Caki2 (cell line): ENCODE measurements at places on chromosomes 5 and 9. TPM values are rescaled to one million over a fixed set of nuclear protein-coding genes. Genes with fewer than 3 reads are reported as not detected.

SLC6A18 gene
- total RNA-seq = not detected in 2 replicates

SHISAL2B gene
- not detected in 2 replicates for total RNA-seq

SHC3 gene
- 0.09 and 1.0 TPM in 2 replicates for total RNA-seq

HSD17B3 gene
- total RNA-seq = 2.4 TPM in 1 of 2 replicates, not detected in the other

MRPS2 gene
- 30.9 and 50.6 TPM in 2 replicates for total RNA-seq

PTRH1 gene
- total RNA-seq = 15.6 and 58.3 TPM in 2 replicates

HCN1 gene
- not detected in 2 replicates for total RNA-seq

TRIM36 gene
- total RNA-seq = 0.46 and 1.0 TPM in 2 replicates

GCNT4 gene
- 0.41 and 1.3 TPM in 2 replicates for total RNA-seq

IQGAP2 gene
- total RNA-seq = 0.20 TPM in 1 of 2 replicates, not detected in the other

SPINK6 gene
- total RNA-seq = not detected in 2 replicates

CFAP77 gene
- total RNA-seq = not detected in 2 replicates

ESM1 gene
- not detected in 2 replicates for total RNA-seq

DNA sequence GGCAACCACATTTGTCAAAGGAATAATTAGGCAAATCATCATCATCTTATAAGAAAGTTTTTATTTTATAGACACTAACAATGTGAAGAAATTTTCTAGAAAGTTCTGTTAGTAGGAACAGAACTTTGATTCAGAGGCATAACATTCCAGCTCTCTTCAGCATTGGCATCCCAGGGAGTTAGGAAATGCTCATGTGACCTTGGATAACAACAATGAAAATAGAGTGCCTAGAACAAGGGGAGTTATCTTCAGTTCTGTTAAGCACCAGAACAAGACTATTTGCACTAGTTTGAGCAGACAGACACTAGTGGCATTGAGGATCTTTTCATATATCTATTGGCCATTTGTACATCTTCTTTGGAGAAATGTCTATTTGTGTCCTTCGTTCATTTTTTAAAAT, 7.0 kb upstream of the NMUR2 start:
- no peak for DNase-seq

GRCh38 chr5:175493726-175494125, 15.4 kb downstream of the SFXN1 start:
- DNase-seq = no peak

DNA sequence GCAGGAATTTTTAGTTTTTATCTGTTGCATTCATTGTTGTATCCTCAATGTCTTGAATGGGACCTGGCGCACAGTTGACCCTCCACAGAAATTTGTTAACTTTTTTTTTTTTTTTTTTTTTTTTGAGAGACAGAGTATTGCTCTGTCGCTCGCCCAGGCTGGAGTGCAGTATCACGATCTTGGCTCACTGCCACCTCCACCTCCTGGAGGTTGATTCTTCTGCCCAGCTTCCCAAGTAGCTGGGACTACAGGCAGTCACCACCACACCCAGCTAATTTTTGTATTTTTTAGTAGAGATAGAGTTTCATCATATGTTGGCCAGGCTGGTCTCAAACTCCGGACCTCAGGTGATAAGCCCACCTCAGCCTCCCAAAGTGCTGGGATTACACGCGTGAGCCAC, 205.9 kb downstream of the ROR2 start:
- DNase-seq = no peak

GRCh38 chr5:94039101-94039500, 297.7 kb upstream of the POU5F2 start:
- DNase-seq = no peak

- peak; percentile 10 for DNase-seq
These were observed 26.4 kb downstream of the ERAP1 start for GRCh38 chr5:96781031-96781971.

DNA sequence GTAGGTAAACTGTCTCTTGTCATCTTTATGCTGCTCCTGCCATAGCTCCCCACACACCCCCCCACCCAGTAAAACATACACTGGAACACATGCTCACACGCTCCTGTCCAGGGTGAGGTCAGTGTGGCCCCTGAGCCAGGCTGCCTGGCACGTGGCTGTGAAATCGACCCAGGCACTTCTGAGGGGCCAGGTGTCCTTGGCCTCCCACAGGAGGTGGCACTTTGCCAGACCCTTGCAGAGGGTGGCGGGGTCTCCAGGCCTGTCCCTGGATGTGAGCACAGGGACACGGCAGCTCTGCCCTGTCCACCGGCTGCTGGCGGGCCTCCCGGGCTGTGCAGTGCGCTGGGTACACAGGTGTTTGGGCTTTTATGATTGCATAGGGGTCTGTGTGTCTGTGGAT, 10.0 kb upstream of the CRB2 start:
- no peak for DNase-seq

DNA sequence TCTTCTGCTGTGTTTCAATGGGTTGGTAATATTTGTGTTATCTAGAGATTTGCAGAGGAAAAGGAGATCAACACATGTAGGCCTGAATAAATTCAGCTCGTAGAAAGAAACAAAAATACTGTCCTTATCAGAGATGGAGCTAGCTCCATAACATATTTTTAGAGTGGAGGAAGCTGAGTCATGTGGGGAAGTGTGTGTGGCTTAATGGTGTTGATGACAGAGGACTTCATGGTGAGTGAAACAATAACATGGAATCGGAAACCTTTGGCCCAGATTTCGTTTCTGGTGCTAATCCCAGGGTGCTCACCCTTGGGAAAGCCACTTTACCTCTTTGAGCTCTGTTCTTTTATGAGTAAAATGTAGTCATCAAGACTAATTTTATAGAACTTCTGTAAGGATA, 825.0 kb downstream of the TLR4 start:
- peak; percentile 18 for DNase-seq

DNA sequence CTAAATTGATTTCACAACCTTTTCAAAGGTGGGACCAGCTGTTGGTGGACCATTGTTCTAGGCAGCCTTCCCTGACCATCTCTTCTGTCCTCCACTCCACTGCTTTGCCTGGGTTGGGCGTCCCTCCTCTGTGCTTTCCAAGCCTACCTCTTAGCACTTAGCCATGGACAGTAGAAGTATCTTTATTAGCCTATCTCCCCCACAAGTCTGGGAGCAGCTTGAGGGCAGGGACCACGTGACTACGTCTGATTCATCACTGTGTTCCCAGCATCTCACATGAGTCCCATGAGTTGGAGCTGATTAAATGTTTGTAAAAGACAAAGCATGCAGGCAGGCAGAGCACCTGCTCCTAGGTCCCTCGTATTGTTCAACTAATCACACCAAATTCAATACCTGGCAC, 20.9 kb downstream of the MORN5 start:
- peak; percentile 64 for DNase-seq

DNA sequence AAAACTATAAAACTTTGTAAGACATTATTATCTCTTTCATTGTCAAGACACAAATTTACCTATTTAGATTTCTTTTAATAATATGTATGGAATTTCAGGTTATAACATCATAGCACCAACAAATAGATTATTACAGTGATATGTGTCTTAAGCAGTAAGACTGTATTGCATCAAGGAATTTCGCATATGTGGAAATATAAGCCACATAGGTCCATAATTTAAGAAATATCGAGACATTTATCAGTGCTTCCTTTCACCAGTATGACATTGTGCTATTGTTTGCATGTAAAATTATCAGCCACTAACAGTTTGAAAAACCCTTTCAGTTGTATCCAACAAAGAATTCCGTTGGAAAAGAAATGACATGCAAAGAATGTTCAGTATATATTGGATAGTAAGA, 186.7 kb upstream of the RASA1 start:
- no peak for DNase-seq

DNA sequence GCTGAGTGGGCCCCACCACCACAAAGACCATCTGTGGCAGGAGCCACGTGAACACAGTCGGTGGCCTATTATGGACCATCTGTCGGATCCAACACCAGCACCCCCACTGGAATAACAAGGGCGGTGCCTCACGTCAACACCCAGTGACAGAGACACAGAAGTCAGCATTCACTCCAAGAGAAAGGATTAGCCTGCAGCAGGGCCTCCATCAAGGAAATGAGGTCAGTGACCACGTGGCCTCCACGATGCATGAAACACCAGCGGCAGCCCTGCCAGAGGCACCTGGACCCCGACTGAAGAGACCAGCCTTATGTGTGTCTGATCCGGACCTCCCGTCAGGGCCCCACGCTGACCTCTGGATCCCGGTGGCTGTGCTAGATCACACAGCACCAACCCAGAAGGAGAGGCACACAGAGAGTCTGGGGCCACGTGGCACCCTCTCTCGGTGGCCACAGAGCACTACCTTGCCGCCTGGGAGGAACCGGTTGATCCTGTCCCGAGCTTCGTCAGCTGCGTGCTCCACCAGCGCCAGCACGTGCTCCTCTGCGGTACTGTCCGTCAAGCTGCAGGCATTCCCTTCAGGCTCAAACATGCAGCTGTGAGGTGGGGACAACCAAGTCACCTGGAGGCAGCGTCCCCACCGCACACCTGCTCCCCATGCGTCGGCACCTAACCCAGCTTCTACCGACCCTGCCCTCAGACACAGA, 9.0 kb downstream of the BRD9 start:
- no peak for DNase-seq

- no peak for DNase-seq
These were observed 89.5 kb downstream of the ICE1 start for GRCh38 chr5:5511904-5512416.

DNA sequence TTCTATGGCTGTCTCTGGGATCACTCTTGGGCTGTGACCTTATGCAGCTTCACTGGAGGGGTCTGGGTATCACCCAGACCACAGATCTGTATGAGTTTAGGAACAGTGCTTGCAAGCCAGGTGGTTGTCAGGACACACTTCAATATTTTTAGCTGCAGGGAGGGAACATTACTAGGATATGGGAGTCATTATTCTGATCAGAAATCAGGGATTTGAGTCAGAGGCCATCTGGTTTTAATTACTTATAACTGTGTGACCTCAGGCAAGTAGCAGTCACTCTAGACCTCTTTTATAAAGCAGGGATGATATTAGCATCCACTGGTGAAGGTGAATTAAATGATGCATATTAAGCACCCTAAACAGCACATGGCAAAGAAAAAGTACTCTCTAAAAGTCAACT, 60.1 kb upstream of the NMUR2 start:
- DNase-seq = no peak

DNA sequence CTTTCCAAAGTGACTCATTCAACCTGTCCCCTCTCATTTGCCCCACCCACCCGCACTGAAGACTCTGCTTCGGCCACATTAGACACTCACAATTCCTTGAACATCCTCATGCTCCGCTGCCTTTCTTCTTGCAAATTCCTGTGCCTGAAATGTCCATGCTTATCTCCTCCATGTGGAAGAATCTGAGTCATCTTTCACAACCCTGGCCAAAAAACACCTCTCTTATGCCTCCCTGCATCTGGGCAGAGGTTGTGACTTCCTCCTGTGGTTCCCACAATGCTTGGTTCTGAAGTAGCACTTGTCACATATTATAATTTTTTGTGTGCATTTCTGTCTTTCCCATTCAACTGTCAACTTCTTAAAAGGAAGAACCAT, 238.6 kb downstream of the ENC1 start:
- DNase-seq = peak; percentile 39

GRCh38 chr5:598564-598890, 13.6 kb upstream of the CEP72 start:
- DNase-seq = no peak

- no peak for DNase-seq
These were observed 6.9 kb downstream of the TAF7 start for GRCh38 chr5:141313711-141314110.

DNA sequence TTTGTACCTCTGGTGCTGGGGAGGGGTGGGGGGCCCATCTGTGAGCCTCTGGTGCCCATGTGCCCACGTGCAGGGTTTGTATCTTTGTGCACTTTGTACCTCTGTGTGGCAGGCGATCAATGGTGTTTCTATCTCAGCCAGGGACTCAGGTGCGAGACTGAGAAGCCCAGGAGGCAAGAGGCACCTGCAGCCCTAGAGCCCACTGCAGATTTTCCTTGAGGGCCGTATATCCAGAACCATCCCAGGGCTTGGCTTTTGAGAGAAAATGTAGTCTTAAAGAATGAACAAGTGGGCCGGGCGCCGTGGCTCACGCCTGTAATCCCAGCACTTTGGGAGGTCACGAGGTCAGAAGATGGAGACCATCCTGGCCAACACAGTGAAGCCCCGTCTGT, 52.2 kb upstream of the KCNMB1 start:
- no peak for DNase-seq

- no peak for DNase-seq
These were observed 39.7 kb downstream of the EGFLAM start for GRCh38 chr5:38297830-38298608.

DNA sequence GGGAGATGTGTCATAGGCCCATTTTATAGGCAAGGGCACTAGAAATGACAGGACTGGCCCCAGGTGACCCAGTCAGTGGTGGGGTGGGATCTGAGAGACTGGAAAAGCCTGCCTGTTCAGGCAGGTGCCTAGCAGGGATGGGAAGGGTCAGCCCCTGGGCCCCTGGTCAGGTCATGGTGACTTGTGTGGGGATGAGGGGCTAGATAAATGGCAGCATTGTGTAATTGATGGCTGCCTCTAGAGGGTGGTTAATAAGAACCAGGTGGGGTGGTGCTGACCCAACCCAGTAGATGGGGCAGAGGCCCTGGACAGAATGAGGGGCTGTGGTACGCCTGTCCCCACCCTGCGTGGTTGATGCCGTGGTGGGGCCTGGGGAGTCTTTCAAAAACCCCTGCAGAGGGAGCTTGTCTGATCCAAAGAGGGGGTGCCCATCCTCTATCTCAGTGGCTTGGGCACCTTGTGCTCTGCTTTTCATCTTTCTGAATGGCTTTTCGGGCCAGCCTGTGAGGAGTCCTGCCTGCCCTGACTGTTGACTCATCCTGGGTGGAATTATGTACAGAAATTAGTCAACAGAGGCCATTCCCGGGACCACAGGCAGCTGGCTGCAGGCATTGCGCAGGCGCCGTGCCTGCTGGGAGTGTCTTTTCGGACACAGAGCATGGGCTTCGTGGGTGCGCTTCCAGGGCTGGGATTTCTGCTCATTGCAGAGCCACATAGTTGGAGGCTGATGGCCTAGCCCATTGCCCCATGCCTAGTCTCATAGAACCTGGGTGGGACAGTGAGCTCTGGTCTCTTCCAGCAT, 93.6 kb upstream of the PITX1 start:
- DNase-seq = no peak

- DNase-seq = no peak
These were observed 91.9 kb downstream of the MARCHF3 start for GRCh38 chr5:126938466-126938865.

DNA sequence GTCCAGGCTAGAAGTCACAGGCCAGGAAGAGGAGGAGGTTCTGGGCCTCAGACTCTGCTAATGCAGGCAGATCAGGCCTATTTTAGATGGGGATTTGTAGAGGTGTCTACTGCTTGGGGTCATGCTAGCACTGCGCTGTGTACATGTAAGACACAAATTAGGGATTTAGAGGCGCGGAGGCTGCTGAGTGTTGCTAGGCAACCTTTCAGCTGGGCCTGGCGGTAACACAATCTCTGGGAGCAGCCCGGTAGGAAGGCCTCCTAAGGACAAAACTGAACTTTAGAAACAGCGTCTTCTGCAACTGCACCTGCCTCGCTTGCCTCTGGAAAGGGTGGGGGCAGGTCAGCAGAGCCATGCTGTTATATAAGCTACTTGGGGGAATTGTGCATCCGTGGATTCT, 147.9 kb downstream of the MACROH2A1 start:
- no peak for DNase-seq

GRCh38 chr5:145912594-145912993, 23.8 kb upstream of the SH3RF2 start:
- no peak for DNase-seq
